ENCODE measurements at places on chromosomes 12 and 14.

- no peak for DNase-seq
These were observed 1.4 kb downstream of the CALCOCO1 start for GRCh38 chr12:53725824-53726223.

- DNase-seq, result no peak
These were observed 62.8 kb downstream of the OTOGL start for GRCh38 chr12:80162177-80162576.

DNA sequence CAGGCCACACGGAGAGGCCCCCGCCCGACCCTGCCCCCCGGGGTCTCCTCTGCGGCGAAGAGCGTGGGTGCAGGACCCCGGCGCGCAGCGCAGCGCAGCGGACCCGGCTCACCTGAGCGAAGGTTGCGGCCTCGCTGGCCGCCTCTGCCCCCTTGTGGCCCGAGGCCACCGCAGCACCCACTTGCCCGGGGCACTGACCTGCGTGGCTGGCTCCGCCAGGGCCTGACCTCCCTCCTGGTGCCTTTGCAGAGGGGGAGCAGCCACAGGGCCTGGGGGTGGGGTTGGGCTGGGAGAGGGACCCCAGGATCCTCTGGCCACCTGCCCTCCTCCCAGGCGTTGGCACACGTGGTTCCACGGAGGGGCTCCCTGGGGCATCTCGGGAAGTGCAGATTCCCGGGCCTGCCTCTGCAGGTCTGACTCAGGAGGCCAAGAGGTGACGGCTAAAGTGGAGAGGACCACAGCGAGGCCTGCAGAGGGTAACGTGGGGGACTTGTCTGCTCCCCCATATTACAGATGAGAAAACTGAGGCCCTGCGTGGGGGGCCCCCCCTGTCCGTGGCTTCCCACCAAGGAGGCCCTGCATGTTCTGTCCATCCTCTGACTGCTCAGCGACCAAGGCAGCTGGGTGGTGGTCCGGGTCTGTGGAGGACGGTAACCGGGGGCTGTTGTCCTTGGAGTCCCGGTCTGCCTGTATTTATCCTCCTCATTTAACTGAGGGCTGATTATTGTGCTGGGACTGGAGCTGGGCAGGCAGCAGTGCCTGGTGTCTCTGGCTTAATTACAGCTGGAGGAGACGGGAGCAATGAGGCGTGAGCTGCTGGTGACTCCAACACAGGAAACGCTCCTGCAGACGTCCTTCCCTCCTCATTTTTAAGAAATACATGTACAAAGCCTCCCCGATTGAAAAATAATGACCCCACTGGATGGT, 67.9 kb upstream of the BEGAIN start:
- no peak for DNase-seq

GRCh38 chr14:69551511-69551910, 23.2 kb downstream of the CCDC177 start:
- DNase-seq, result no peak

- DNase-seq, result no peak
These were observed 16.6 kb upstream of the EEA1 start for GRCh38 chr12:92945659-92946220.

DNA sequence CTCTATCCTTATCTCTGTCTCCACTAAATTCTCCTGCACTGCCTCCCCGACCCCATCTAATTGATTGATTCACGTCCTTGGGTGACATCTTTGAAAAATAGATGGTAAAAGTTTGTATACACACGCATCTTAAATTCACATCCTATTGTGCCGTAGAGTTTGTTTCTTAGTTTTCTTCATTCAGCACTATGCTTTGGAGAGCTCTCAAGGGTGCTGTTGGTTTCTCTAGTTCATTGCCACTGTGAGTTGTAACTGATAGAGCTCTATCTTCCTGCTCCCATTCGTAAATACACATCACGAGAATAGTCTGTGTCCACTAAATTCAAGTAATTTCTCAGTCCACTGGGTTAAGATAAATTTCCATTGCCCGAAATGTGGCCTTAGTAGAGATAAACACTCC, 1537.4 kb downstream of the AACS start:
- no peak for DNase-seq

DNA sequence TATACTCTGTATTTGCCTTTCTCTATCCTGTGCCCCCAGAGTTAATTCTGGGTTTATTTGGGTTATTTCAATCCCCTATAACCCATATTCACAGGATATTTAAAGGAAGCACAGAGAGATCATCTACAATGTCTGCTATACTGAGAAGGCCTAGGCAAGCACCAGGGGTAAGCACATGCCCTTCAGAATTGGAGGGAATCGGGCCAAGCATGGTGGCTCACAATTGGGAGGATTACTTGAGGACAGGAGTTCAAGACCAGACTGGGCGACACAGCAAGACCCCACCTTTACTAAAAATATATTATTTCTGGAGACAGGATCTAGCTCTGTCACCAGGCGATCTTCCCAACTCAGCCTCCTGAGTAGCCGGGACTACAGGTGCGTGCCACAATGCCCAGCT, 11.3 kb downstream of the FOXN3 start:
- DNase-seq, result no peak

GRCh38 chr12:64875186-64875585, 50.7 kb downstream of the TBC1D30 start:
- no peak for DNase-seq

DNA sequence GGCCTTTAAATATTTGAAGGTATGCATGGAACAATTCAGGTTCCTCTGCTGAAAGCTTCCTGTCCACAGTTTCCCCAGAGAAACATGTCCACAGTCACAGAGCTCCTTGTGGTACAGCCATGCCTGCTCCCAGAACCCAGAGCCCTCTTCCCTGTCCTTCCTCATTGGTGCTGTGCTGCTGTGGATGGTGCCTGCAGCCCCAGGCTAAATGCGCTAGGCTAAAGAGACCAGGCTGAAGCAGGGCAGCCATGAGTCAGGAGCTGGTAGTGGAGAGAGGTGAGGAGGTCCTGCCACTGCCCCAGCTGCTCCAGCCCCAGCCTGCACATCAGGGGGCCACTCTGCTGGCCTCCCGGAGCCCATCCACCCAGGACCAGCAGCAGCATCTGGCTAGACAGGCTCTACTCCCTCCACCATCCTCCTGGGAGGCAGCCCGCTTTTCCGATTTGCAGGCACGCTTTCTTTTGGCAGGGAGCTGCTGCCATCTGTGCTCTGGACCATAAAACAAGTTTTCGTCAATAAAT, 65.4 kb upstream of the DDX11 start:
- no peak for DNase-seq

GRCh38 chr12:24482882-24483604, 465.9 kb downstream of the BCAT1 start:
- DNase-seq, result no peak

DNA sequence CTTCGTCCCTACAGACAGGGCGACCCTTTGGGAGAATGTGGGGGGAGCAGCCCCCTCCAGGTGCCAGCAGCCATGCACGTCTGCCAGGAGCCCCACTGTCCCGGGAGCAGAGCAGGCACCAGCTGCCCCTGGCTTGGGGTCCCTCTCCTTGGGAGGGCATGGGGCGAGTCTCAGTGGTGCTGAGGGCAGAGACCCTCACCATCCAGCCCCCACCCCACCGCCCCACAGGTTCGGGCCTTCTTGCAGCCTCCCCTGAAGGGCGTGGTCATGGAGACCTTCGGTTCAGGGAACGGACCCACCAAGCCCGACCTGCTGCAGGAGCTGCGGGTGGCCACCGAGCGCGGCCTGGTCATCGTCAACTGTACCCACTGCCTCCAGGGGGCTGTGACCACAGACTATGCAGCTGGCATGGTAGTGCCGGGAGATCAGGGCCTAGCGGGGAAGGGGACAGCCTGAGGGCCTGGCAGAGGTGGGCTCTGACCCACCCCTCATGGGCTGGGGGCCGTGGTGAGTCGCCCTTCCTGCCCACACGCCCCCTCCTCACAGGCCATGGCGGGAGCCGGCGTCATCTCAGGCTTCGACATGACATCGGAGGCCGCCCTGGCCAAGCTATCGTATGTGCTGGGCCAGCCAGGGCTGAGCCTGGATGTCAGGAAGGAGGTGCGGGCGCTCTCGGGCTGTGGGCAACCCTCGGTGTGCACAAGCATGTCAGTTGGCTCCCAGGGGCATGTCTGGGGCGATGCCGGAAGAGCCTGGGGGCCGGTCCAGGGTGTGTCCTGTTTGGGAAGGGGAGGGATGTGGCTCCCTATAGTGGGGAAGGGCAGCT, 18.8 kb downstream of the ASPG start:
- no peak for DNase-seq

- no peak for DNase-seq
These were observed 6.0 kb downstream of the EML5 start for GRCh38 chr14:88786715-88787114.

DNA sequence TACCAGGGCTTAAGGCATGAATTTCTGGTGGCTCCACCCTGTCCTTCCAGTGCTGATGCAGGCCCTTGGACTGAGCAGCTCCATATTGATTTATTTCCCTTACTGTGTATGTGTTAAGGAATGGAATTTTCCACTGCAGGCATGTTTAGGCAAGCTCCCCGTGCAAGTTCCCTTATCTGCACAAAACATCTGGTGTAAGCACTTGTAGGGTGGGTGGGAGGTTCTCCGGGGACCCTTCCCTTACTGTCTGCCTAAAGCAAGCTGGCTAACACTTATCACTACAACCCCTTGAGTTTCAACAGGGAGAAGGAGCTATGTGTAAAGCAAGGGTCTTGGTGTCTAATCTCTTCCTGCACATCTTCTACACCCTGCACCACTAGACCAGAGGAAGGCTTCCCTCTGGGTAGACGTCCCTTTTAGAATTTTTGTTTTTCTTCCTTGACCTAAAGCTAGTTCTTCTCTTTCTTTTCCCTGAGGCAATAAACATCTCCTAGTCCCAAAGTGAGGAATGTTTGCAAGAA, 22.0 kb upstream of the DRAM1 start:
- no peak for DNase-seq

- no peak for DNase-seq
These were observed 19.8 kb upstream of the AQP2 start for GRCh38 chr12:49930515-49931288.

DNA sequence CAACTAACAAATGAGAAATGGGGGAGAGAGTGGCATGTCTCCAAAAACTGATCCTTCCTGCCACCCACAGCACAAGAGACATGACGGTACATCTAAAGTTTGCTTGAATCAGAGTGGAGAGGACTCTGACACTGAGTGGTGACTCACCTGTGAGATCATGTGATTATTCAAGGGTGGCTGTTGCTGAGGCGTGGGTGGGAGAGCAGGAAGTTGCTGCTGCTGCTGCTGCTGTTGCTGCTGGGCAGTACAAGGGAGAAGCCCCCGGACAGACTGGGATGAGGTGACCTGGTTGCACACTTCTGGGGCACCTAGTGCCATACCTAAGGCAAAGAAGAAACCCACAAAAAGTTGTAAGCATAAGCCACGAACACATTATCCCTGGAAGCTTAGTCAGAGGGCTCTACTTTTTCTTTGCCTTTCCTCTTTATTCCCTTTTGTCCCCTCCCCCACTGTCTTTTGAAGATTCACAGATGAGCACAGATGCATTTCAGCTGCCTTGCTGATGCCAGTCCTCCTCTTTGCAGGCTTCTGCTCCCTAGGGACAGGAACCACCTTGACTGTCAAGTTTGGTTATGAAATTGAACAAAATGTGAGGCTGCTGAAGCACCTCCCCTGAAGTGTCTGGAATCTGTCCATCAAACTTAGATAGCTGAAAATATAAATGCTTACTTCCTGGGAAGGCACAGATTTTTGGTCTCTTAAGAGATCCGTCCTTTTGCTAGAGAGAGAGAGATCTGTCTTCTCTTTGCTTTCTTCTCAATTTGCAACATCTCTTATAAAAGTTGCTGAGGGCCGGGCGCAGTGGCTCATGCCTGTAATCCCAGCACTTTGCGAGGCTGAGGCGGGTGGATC, 29.4 kb upstream of the STAC3 start:
- DNase-seq, result peak; percentile 83

DNA sequence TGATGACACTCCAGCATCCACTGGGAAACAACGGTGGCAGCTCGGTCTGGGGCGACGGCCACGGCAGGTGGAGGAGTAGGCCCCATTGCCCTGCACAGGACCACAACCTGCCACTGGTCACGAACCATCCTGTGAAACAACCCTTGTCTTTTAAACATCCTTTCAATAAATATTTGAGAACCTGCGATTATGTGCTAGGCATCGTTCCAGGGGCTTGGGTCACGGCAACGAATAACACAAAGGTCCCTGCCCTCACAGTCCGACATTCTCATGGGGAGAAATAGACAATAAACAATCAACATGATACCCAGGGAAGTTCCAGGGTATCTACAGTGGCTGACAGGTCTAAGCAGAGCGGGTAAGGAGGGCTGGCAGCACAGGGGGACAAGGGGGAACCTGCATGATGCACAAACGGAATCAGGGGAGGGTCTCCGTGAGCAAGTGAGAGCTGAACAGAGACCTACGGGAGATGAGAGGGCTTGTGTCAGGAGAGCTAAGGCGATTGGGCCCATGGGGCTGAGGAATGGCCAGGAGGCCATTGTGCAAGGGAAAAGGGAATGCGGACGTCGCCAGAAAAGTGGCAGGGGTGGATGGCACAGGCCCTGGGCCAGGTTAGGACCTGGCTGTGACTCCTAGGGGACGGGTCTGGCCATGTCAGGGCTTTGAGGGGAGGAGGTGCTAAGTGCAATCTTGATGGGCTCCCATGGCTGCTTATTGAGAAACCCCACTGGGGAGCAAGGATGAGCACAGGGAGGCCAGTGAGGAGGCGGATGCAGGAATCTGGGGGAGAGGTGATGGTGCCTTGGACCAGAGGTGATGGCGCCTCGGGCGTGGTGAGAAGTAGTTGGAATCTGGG, 9.7 kb downstream of the SCARB1 start:
- no peak for DNase-seq

- no peak for DNase-seq
These were observed 437.9 kb downstream of the AACS start for GRCh38 chr12:125503128-125503527.

DNA sequence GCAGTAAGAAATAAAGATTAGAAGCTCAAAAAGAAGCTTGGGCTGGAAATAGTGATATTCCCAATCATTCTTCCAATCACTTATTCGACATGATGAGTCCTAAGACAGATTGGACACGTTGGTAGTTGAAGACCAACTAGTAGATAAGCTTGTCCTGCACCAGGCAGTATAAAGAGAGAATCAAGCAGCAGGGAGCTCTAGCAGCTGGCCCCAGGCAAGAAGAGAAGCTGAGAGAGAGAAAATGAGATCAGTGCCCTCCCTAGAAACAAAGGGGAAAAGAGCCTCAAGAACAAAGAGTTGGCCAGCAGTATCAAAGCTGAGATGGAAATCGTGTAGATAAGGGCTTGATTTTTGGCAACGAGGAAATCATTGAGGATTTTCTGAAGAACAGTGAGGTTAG, 20.6 kb downstream of the RASSF8 start:
- no peak for DNase-seq

DNA sequence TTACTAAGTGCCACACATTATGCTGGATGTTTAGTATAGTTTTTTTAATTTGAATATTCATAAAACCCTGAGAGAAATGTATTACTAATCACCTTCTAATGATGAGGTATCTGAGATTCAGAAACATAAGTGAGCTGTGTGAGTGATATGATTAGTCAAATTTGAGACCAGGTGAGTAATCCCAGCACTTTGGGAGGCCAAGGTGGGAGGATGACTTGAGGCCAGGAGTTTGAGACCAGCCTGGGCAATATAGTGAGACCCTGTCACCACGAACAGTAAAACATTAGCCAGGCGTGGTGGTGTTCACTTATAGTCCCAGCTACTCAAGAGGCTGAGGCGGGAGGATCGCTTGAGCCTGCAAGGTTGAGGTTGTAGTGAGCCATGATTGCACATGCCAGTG, 438.4 kb downstream of the RAD51B start:
- DNase-seq, result no peak

GRCh38 chr12:63849106-63849620, 4.7 kb downstream of the SRGAP1 start:
- DNase-seq, result no peak

- DNase-seq, result no peak
These were observed 188.6 kb downstream of the EGLN3 start for GRCh38 chr14:33762161-33762851.

- DNase-seq, result no peak
These were observed 127.5 kb downstream of the TBC1D30 start for GRCh38 chr12:64951944-64952343.

Data from putamen (tissue), 1 donor.